Epithelial cell of proximal tubule (primary cell): ENCODE measurements at places on chromosomes 2 and 18. TPM values are rescaled to one million over a fixed set of nuclear protein-coding genes. Genes with fewer than 3 reads are reported as not detected.
A peak's percentile ranks its signal among the peaks of the same experiment; 100 is the strongest.

GRCh38 chr2:236193026-236193425, 24.8 kb upstream of the GBX2 start:
- no peak for DNase-seq

LHCGR gene
- total RNA-seq, result not detected in 2 replicates

NEURL3 gene
- total RNA-seq, result 1.0 and 8.6 TPM in 2 replicates

- no peak for DNase-seq
These were observed 10.4 kb downstream of the FEZ2 start for GRCh38 chr2:36587556-36587955.

DNA sequence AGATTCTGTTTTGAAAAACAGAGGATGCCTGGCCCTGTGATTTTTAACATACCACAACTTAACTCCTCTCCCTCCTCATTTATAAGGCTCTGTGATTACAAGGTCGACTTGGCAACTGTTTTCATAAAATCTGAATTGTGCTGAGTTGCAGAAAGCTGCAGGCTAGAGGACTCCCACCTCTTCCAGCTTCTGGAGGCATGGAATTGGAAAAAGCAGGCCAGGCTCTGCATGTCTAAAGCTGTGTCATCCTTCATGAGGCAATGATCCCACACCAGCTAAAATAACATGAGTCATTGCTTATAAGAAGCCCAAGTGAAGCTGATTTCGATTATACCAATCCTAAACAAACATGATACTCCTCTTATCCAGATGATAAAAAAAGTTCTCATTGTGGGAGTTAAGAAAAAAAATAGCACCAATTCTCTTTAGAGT, 11.7 kb downstream of the ARHGAP28 start:
- DNase-seq, result peak; percentile 76

POTEC gene
- total RNA-seq, result not detected in 2 replicates

DNA sequence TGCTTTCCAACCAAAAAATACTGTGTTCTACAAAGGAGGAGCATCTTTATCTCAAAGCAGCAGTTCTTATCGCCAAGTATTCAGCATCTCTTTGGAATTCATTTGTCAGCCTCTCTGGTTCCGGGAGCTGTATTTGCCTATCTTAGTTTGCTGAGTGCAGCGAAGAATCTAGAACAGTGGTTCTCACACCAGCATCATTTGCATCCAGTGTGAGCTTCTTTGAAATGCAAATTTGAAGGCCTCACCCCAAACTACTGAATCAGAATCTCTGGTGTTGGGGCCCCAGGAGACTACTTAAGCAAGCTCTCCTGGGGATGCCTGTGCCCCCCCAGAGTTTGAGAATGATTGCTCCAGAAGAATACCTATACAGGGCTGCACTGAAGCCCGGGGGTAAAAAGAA, 1.5 kb upstream of the PTPN2 start:
- no peak for DNase-seq

DUSP2 gene
- 4.4 and 5.4 TPM in 2 replicates for total RNA-seq

DNA sequence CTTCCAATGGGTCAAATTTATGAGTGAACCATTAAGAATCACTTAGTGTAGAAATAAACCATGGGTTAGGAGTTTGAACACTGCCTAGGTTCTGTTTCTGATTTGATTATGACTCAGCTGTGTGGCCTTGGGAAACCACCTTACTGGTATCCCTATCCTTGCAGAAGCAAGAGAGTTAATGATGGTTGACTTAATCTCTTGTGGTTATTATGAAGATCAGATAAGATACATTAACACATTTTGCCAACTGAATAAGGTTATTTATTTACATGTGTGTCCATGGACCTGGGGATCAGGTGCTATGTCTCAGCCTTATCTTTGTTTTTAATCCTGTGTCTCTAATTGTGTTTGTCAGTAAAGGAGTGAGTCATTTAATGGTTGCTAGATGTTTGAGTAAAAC, 5.4 kb upstream of the KCNJ13 start:
- peak; percentile 96 for DNase-seq

DNA sequence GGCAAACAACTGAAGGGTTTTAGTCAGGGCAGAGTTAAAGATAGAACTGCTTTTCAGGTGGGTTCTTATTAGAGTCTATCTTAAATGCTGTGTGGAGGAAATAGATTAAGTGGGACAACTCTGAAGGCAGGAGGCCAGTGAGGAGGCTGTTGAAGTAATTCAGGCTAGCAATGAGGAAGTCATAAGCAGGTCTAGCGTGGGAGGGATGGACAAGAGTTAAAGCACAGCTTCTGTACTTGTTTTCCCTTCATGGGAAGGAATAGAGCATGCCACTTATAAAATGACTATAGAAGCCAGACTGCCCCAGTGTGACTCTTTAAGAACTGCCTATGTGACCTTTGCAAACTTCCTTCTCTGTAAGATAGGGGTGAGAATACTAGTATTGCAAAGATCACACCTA, 202.0 kb upstream of the LRRTM1 start:
- no peak for DNase-seq

- DNase-seq, result no peak
These were observed 81.6 kb upstream of the NFU1 start for GRCh38 chr2:69518841-69519240.

- DNase-seq, result no peak
These were observed 780 bp downstream of the HTRA2 start for GRCh38 chr2:74530239-74531187.

UGT1A4 gene
- 0.07 TPM in 1 of 2 replicates, not detected in the other for total RNA-seq

- no peak for DNase-seq
These were observed 16.3 kb downstream of the FOSL2 start for GRCh38 chr2:28408764-28409599.

TLX2 gene
- total RNA-seq, result not detected in 2 replicates

DNA sequence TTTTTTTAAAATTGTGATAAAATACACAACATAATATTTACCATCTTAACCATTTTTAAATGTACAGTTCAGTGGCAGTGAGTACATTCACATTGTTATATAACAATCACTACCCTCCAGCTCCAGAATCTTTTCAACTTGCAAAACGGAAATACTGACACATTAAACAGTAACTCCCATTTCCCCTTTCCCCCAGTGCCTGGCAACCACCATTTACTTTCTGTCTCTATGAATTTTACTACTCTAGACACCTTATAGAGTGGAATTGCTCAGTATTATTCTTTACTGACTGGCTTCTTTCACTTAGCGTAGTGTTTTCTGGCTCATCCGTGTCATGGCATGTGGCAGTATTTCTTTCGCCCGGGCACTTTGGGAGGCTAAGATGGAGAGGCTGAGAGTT, 32.6 kb downstream of the FASTKD2 start:
- DNase-seq, result no peak

SKOR2 gene
- not detected in 2 replicates for total RNA-seq

DNA sequence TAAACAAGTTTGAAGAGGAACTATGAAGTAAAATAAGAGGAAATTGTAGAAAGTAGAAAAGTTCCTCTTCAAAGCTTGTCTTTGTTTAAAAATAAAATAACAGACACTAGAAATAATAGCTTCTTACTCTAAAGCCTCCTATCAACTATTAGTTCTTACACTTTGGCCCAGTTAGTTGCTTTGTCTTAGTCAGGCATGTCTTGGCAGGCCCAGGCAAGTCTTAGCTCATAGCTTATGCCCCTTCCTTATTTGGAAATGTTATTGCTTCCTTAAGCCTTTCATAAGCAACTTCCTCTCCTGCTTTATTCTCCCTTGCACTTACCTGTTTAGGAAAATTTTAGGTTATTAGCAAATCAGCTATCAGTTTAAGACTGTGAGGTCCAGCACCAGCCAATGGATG, 950.6 kb upstream of the LRATD1 start:
- no peak for DNase-seq

GRCh38 chr18:61086657-61087056, 246.6 kb upstream of the CDH20 start:
- no peak for DNase-seq

B3GNT2 gene
- 20.8 and 22.6 TPM in 2 replicates for total RNA-seq

DNA sequence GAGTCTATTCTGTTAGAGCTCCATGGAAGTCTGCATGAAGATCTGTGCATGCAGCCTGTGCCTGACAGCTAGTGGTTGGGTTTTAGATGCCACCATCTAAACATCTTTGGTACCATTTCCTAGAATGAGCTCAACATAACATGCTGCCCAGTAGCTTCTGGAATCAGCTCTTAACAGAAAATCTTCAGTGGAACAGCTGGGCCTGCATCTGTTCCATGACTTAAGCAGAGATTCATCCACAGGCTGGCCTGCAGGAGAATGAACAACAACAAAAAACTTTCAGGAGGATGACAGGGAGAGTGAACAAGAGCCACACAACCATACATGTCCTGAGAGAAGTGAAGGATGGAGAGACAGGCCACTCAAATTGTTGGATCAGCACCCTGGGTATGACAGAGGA, 316.6 kb downstream of the RDH14 start:
- DNase-seq, result no peak

COL3A1 gene
- 1.1 and 12.5 TPM in 2 replicates for total RNA-seq

- DNase-seq, result no peak
These were observed 154.7 kb downstream of the MBD2 start for GRCh38 chr18:54069729-54070128.

- DNase-seq, result no peak
These were observed 158.0 kb upstream of the ALKAL2 start for GRCh38 chr2:445896-446295.

NCKAP5 gene
- total RNA-seq, result 0.58 and 0.69 TPM in 2 replicates

PRKAG3 gene
- not detected in 2 replicates for total RNA-seq
